ENCODE measurements at places on chromosomes 6 and 20.

- no peak overlapping the region for H3K4me3 ChIP-seq
- H3K4me1 ChIP-seq: no peaks in the 10 kb centered on the region
- H3K36me3 ChIP-seq: no peaks in the 10 kb centered on the region
These were observed 37.6 kb downstream of the GSTA2 start for GRCh38 chr6:52725535-52726192.

GRCh38 chr20:8408587-8409307 is 276.7 kb downstream of the PLCB1 start:
- H3K27me3 ChIP-seq: peaks cover 3% of the 10 kb centered on the region
- no peak overlapping the region for H3K27ac ChIP-seq
- no peaks in the 10 kb centered on the region for H3K4me1 ChIP-seq
- H3K4me3 ChIP-seq: no peak overlapping the region
- no peaks in the 10 kb centered on the region for H3K36me3 ChIP-seq

- no peak for ATAC-seq
- H3K27ac ChIP-seq: no peak overlapping the region
- H3K4me3 ChIP-seq: no peak overlapping the region
- H3K36me3 ChIP-seq: peaks cover 100% of the 10 kb centered on the region
These were observed 6.2 kb downstream of the POFUT1 start for GRCh38 chr20:32213870-32214269.

DNA sequence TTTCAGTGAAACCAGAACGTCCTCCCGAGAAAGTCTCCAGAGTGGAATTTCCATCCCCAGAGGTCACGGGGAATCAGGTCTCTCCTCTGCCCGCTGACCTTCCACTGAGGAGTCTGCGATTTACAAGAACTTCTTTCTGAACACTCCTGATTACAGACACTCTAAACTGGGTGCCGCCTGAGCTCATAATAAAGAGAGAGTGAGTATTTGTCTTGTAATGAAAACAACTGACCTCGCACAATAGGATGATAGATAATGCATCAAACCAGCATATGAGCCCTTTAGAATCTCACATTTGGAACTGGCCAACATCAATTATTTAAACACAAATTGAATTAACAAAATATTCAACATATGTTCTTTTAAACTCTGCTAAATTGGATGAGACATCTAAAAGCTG is 47.5 kb downstream of the DLL1 start:
- no peak overlapping the region for H3K27ac ChIP-seq
- H3K4me3 ChIP-seq: no peak overlapping the region
- no peaks in the 10 kb centered on the region for H3K4me1 ChIP-seq
- ATAC-seq: no peak

GRCh38 chr6:27161603-27161945 is 85.9 kb upstream of the PRSS16 start:
- no peaks in the 10 kb centered on the region for H3K27me3 ChIP-seq
- peaks cover 21% of the 10 kb centered on the region for H3K4me1 ChIP-seq
- ATAC-seq: peak; percentile 7
- H3K4me3 ChIP-seq: peak overlapping the region; percentile 67

DNA sequence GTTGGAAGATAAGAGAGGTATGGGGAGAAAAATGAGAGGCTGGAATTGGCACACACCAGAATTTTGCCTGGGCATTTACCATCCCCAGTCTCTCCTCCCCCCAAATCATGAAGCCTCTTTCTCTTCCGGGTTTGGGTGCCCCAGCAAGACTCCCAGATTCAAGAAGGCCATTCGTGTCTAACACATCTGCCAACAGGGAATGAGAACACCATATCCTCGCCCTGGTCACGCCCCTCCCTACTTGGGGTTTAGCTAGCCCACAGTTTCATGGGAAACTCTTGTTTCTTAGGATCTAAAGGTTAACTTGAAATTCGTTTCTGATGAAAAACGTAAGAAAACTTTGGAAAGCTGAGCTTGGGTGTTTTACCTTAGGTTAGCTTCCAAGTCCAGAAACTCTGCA is 105.5 kb upstream of the TMEM170B start:
- H3K36me3 ChIP-seq: no peaks in the 10 kb centered on the region
- H3K4me3 ChIP-seq: no peak overlapping the region
- ATAC-seq: no peak
- peaks cover 11% of the 10 kb centered on the region for H3K4me1 ChIP-seq

- no peaks in the 10 kb centered on the region for H3K36me3 ChIP-seq
- H3K27ac ChIP-seq: no peak overlapping the region
- H3K4me3 ChIP-seq: no peak overlapping the region
- ATAC-seq: no peak
These were observed 33.2 kb upstream of the HDGFL1 start for GRCh38 chr6:22536122-22536521.

DNA sequence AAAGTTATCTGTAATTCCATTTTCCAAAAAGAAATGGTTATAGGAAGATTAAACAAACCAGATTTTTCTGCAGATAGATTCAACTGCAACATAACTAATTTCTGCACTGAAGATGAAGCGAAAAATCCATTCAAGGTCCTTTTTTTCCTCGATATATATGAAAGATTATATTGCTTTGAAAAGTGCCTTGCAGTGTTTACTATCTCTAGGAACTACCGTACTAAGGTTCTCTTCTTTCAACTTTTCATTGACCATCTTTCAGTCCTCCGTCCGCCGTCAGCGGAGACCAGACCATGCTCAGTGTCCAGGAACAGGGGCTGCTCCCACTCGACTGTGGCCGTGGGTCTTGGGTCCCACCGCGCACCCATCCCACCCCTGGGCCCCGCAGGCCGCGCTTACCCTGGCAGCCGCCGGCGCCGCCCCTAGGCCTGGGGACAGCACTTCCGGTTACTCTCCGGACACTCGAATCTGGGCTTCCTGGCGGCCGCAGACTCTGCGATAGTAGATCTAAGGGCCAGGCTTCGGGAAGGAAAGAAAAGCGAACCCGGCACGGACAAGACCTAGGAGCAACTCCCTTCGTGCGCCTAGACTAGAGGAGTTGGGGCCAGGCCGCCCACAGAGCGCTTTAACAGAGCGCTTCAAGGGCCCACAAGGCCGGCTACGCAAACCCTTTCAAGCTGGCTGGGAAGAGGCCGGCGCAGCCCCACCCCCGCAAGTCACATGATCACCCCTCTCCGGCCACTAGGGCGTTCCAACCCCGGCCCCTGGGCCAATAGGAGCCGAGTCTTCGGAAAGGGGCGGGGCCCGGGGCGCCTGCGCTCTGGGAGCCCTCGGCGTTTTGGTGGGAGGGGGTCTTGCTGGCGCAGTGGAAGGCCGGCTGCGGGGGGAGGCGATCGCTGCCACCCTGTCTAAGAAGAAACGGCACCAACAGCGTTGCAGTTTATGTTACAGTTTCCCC is at the start of gene ZNF322:
Gene ZNF322 (minus strand): TSS at position 705 of the 958 bp plus-strand sequence. CDS start 21,193 bp downstream, outside the sequence.
- H3K27ac ChIP-seq: peak within 1 kb of the TSS; percentile 77
- H3K4me1 ChIP-seq: peaks cover 19% of the 10 kb centered on the region
- H3K36me3 ChIP-seq: peaks cover 34% of the 10 kb centered on the region
- peak within 1 kb of the TSS; percentile 85 for H3K4me3 ChIP-seq
- H3K27me3 ChIP-seq: peaks cover 25% of the 10 kb centered on the region
- ATAC-seq: peak; percentile 100

- no peak overlapping the region for H3K27ac ChIP-seq
- peaks cover 13% of the 10 kb centered on the region for H3K4me1 ChIP-seq
- no peak overlapping the region for H3K4me3 ChIP-seq
- no peaks in the 10 kb centered on the region for H3K27me3 ChIP-seq
- no peak for ATAC-seq
- H3K36me3 ChIP-seq: no peaks in the 10 kb centered on the region
These were observed 92.5 kb downstream of the ARMC2 start for GRCh38 chr6:108940741-108941140.

- peak; percentile 45 for ATAC-seq
- H3K4me3 ChIP-seq: peak overlapping the region; percentile 58
- H3K27ac ChIP-seq: peak overlapping the region; percentile 89
- peaks cover 47% of the 10 kb centered on the region for H3K4me1 ChIP-seq
- H3K27me3 ChIP-seq: no peaks in the 10 kb centered on the region
These were observed 10.0 kb downstream of the MBOAT1 start for GRCh38 chr6:20202324-20202658.

- no peak overlapping the region for H3K4me3 ChIP-seq
- H3K27ac ChIP-seq: no peak overlapping the region
- no peak for ATAC-seq
- H3K4me1 ChIP-seq: no peaks in the 10 kb centered on the region
- H3K27me3 ChIP-seq: peaks cover 11% of the 10 kb centered on the region
- no peaks in the 10 kb centered on the region for H3K36me3 ChIP-seq
These were observed 64.3 kb downstream of the EDN1 start for GRCh38 chr6:12354499-12354898.

DNA sequence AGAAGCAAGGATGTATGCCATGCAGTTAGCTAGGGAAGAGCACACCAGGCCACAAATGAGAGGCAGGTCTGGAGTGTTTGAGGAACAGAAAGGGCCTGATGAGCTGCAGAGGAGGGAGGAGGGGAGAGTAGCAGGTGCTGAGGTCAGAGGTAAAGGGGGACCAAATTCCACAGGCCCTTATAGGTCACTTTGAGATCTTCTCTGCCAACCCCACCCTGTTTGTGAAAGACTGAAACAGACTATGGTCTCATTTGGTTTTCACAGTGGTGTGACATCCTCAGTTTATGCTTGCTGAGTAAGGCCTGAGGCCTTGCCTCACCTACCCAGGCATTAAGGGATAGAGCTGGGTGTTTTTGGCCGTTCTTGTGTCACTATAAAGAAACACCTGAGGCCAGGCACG is 187.7 kb upstream of the MYLIP start:
- H3K27ac ChIP-seq: no peak overlapping the region
- H3K27me3 ChIP-seq: peaks cover 3% of the 10 kb centered on the region
- H3K4me3 ChIP-seq: no peak overlapping the region
- ATAC-seq: no peak
- no peaks in the 10 kb centered on the region for H3K36me3 ChIP-seq

DNA sequence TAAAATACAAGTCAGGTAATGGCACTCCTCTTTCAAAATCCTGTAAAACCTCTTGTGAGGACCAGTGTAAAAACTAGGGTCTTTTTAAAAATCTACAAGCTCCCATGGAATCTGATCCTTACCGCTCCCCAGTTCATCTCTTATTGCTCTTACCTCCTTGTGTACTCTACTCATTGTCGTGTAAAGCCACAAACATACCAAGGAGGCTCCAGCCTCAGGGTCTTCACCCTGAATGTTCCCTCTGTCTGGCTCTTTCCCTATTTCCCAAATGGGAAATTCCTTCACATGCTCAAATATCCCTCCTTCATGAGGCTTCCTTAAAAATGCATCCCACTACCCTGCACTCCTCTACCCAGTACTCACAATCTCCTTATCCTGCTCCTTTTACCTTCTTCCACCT is 67.1 kb downstream of the TASP1 start:
- no peaks in the 10 kb centered on the region for H3K27me3 ChIP-seq
- peaks cover 36% of the 10 kb centered on the region for H3K36me3 ChIP-seq
- no peaks in the 10 kb centered on the region for H3K4me1 ChIP-seq
- H3K27ac ChIP-seq: no peak overlapping the region

DNA sequence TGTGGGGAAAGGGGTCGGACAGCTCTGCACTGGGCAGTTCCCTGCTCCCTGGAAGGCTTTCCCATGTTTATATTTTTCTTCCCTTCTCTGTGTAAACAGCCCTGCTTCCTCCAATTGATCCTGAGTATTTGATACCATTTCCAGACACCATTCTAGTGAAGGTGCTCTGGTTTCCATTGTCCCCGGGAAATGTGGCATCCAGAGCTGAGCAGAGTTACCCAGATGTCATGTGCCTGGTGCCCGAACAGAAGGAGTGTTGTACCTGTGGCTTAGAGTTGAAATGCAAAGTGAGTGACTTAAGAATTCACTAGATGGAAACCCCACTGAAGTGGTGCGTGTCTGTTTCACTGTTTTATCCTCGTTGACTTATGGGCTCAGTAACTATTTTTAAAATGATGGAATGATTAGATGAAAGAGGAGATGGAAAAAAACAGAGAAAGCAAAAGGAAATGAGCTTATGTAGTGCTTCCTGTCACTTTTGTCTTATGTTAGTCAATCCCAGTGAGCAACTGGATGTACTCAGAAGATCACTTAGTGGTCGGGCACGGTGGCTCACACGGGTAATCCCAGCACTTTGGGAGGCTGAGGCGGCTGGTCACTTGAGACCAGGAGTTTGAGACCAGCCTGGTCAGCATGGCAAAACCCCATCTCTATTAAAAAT is 83.8 kb downstream of the SASH1 start:
- peak; percentile 66 for ATAC-seq
- no peaks in the 10 kb centered on the region for H3K36me3 ChIP-seq
- no peak overlapping the region for H3K4me3 ChIP-seq
- peaks cover 6% of the 10 kb centered on the region for H3K4me1 ChIP-seq
- H3K27ac ChIP-seq: no peak overlapping the region

DNA sequence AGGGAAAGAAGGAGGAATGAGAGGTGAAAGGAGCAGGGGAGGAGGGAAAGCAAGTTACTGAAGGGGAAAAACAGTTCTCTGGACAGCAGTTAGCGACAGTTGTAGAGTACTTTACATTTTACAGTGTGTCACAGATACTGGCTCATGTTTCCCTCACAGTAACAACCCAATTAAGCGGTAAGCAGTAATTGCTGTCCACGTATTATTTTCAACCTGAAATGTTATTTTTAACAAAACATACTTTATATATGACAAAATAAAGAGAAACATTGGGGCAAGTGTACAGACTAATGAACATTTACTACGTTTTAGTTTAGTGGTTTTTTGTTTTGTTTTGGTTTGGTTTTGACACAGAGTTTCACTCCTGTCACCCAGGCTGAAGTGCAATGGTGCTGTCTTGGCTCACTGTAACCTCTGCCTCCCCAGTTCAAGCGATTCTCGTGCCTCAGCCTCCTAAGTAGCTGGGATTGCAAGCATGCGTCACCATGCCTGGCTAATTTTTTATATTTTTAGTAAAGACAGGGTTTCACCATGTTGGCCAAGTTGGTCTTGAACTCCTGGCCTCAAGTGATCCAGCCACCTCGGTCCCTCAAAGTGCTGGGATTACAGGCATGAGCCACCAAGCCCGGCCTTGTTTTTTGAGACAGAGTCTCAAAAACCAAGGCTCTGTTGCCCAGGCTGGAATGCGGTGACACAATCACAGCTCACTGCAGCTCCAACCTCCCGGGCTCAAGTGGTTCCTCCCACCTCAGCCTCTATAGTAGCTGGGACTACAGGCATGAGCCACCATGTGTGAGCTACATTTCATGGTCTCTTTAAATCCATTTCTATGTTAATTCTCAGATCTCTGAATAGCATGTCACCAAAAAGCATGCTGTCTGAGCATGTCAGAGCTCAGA is 22.6 kb upstream of the BTN3A2 start:
- no peaks in the 10 kb centered on the region for H3K27me3 ChIP-seq
- ATAC-seq: peak; percentile 73
- peaks cover 11% of the 10 kb centered on the region for H3K4me1 ChIP-seq
- H3K4me3 ChIP-seq: peak overlapping the region; percentile 95
- H3K27ac ChIP-seq: peak overlapping the region; percentile 88

DNA sequence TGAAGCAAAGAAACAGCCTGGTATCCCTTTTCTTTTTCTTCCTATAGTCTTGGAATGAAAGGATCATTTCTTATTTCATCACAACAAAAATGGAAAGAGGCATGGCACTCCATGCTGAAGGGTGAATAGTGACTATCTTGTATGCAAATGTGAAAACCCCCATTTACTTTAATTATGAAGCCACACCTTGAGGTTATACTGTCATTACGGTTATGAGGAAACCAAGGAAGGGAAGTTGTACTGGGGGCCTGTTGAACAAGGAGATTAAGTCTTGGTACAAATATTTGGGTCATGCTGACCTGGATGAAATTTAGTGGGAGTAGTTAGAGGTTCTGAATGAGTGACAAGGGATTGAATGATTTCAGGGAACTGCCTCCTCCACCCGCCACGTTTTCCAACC is 8.7 kb upstream of the STXBP5 start:
- peak overlapping the region; percentile 91 for H3K27ac ChIP-seq
- H3K4me1 ChIP-seq: peaks cover 22% of the 10 kb centered on the region
- no peaks in the 10 kb centered on the region for H3K36me3 ChIP-seq
- H3K27me3 ChIP-seq: no peaks in the 10 kb centered on the region
- H3K4me3 ChIP-seq: peak overlapping the region; percentile 59

All from activated T-helper 17 cell treated with anti-CD3 and anti-CD28 coated beads, Interleukin-2, amount 50 U/mL, for 72 hours (primary cell).